Caki2 (cell line): ENCODE measurements at places on chromosomes 2 and 18. TPM values are rescaled to one million over a fixed set of nuclear protein-coding genes. Genes with fewer than 3 reads are reported as not detected.

Gene RGPD8
- total RNA-seq: 0.81 and 13.0 TPM in 2 replicates

DNA sequence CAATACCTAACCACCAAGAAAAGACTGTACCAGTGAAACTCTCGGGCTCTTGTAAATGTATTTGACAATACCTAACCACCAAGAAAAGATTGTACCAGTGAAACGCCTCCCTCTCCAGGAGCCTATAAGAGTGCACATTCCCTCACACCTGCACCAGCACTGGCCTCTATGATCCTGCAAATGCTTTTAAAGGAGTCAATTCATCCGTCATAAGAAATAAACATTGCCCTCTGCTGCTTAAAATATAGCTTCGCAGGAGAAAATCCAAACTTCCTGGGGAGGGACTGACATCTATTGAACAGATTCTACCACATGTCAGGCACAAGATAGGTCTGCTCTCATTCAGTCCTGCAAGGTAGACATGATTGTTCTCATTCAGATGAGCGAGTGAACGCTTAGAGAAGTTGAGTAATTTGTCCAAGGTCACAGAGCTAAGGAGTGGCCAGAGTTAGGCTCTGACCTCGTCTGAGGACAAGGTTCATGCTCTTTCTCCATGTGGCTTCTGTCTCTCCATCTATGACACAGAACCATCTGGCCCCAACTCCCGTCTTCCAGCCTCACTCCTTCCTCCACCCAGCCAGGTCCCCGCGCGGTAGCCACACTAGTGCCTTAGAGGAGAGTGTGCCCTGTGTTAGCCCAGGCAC is 38.7 kb downstream of the MCFD2 start:
- DNase-seq: peak; percentile 88

- DNase-seq: no peak
Measured at GRCh38 chr2:67416136-67416535, 19.0 kb downstream of the ETAA1 start.

- DNase-seq: no peak
Measured at GRCh38 chr2:129754831-129755230, 224.6 kb upstream of the RAB6C start.
